ENCODE measurements at places on chromosomes 2 and 18.

GRCh38 chr2:102033750-102034682 lies 42.3 kb downstream of the IL1R2 start:
- DNase-seq = no peak

DNA sequence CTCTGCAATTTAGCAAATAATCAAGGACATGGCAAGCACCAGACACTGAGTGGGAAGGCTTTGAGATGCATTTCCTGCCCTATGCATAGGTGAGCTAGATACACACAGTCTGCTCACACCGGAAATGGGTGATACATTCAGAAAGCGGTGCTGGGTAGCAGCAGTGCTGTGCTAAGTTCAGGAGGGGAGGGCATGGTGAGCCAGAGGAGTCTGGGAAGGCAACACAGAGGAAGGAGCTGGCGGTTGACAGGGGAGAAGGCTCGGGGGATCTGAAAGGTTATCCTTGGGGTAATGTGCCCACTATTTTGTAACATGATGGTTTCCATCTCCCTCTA lies 57.4 kb upstream of the EPAS1 start:
- DNase-seq = no peak

DNA sequence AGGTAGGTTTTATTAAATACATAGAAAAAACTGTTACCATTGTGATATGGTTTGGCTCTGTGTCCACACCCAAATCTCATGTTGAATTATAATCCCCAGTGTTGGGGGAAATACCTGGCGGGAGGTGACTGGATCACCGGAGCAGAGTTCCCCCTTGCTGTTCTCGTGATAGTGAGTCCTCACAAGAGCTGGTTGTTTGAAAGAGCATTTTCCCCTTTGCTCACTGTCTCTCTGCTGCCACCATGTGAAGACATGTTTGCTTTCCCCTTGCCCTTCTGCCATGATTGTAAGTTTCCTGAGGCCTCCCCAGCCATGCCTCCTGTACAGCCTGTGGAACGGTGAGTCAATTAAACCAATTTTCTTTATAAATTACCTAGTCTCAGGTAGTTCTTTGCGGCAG lies 352.7 kb upstream of the SLC39A10 start:
- DNase-seq = peak; percentile 2

DNA sequence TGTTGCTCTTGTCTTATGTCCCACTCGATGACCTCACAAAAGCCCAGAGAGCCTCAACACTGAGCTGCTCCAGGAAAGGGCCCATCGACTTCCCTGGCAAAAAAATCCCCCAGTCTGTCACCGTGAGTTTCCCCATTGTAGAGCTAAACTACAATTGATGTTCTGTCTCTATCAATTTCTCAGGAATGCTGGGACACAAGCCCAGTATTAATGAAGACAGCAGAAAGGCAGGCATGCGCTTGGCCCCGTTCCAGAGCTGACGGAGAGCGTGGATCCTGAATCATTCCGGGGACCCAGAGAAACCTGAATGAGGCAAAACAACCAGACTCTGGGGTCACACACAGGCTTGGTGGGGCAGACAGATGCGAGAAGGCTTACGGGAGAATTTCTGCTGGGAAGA lies 146.9 kb downstream of the TTC32 start:
- DNase-seq = no peak

GRCh38 chr2:1581965-1582625 lies 162.2 kb downstream of the PXDN start:
- no peak for DNase-seq

- DNase-seq = no peak
These were observed 22.6 kb downstream of the ITM2C start for GRCh38 chr2:230887342-230887741.

DNA sequence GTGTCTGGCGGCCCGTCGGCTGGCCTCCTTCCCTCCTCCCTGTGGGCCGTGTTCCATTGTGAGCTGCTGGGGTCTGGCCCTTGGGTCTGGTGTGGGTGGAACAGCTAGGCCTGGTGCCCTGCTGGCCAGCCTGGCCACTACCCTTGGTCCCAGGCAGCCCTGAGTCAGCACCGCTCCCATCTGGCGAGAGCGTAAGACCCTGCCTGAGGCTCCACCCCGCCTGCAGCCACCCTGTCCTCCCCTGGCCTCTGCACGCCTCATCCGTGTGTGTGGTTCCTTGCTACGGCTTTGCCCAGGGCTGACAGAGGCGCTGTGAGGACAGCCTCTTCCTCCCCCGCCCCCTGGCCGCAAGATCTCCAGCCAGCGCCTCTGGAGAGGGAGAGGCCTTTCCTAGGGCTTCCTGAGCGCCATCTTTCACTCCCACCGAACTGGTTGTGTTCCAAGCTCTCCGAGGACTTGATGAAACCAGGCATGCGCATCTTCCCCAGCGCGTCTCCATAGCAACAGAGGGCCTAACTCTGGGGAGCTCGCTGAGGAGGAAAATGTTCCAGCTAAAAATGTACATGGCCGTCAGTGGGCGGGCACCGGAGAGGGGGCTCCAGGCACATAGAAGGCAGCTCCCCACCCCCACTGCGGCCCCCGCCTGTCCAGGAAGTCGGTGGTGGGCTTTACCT lies 83.0 kb downstream of the STPG4 start:
- DNase-seq = no peak

GRCh38 chr2:233068762-233069418 lies 8.7 kb downstream of the INPP5D start:
- no peak for DNase-seq

DNA sequence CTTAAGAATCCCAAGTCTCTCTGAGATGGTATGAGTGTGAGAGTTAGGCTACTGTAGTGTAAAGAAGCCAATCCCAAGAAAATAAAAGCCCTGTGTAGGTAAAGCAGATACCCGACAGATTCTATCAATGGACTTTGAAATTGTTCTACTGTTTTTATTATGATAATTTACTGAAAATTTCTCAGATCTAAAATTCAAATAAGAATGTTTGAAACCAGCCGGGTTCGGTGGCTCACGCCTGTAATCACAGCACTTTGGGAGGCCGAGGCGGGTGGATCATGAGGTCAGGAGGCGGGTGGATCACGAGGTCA lies 208.3 kb upstream of the SPRED2 start:
- no peak for DNase-seq

DNA sequence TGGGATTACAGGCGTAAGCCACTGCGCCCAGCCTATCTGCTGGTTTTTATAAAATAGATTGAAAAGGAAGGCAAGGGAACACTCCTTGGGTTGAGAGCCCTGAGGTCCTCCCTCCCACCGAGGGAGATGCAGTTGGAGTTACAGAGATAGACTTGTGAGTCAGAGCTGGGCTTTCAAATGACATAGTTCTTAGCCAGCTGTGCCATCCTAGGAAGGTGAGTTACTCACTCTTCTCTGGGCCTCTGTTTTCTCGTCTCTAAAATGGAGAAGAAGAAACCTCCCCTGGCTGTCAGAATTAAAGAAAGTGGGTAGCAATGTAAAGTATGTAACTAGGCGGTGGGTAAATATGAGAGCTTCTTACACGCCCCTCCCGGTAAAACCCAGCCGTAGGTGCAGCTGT lies 2.4 kb downstream of the LRRFIP1 start:
- DNase-seq = no peak

GRCh38 chr2:11901351-11902069 lies 155.1 kb downstream of the LPIN1 start:
- no peak for DNase-seq

- DNase-seq = no peak
These were observed 423.7 kb downstream of the LPIN1 start for GRCh38 chr2:12170121-12170520.

- no peak for DNase-seq
These were observed 96.5 kb downstream of the DLGAP1 start for GRCh38 chr18:4358618-4359017.

Measured in AML-193 (cell line).